ENCODE measurements at places on chromosomes 13 and 19.

- no peak for DNase-seq
Observed at GRCh38 chr13:106859533-106859904, 291.6 kb upstream of the ARGLU1 start.

GRCh38 chr13:98285317-98285716 is 108.2 kb upstream of the RNF113B start:
- no peak for DNase-seq

GRCh38 chr13:109883181-109884180 is 97.1 kb upstream of the IRS2 start:
- DNase-seq: no peak

- DNase-seq: no peak
Observed at GRCh38 chr13:113105032-113105920, at the start of gene F7. TSS of gene F7 (plus strand) at chr13:113105791. CDS start at chr13:113105842, 51 bp downstream.

DNA sequence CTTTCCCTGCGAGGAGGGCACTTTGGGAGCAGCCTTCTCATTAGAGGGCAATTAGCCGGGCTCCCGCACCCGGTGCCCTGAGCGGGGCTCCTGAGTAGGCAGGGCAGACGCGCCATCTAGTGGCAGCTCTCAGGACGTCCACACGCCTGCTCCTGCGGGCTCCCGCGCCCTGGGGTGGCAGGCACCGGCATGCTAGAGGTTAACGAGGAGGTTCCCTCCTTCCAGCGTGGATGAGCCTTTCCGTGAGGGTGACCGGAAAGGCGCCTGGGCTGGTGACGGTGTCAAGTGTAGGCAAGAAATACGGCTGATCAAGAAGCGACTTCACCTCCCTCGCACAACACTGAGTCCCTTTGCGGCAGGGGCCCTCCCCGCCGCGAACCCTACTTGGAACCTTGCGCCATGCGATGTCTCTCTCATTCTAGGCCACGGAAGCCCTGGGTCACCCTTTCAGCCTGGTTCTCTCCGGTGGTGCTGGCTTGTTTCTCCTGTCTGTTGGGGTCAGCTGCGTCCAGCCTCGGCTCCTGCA is 67.7 kb downstream of the ALOX5AP start:
- peak; percentile 85 for DNase-seq

- no peak for DNase-seq
Observed at GRCh38 chr13:33919120-33919519, 101.2 kb downstream of the RFC3 start.

GRCh38 chr13:41995946-41996345 is 35.0 kb upstream of the VWA8 start:
- DNase-seq: peak; percentile 22

GRCh38 chr13:71578048-71578447 is 289.0 kb downstream of the DACH1 start:
- no peak for DNase-seq

DNA sequence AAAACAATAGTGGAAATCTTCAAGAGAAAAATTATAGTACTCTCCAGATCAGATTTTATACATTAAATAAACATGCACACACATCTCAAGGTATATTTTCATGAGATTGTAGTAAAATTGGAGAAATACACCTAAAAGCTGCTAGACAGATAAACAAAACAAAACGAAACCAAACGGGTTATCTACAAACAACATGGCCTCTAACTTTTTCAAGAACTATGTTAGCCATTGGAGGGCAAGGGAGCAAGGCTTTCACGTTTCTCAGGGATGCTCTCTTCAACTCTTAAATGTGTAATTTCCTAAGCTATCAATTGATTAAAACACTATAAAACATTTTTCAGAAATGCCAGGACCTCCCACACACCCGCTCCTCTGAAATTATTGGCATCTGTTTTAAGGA is 1262.4 kb upstream of the PCDH20 start:
- no peak for DNase-seq

DNA sequence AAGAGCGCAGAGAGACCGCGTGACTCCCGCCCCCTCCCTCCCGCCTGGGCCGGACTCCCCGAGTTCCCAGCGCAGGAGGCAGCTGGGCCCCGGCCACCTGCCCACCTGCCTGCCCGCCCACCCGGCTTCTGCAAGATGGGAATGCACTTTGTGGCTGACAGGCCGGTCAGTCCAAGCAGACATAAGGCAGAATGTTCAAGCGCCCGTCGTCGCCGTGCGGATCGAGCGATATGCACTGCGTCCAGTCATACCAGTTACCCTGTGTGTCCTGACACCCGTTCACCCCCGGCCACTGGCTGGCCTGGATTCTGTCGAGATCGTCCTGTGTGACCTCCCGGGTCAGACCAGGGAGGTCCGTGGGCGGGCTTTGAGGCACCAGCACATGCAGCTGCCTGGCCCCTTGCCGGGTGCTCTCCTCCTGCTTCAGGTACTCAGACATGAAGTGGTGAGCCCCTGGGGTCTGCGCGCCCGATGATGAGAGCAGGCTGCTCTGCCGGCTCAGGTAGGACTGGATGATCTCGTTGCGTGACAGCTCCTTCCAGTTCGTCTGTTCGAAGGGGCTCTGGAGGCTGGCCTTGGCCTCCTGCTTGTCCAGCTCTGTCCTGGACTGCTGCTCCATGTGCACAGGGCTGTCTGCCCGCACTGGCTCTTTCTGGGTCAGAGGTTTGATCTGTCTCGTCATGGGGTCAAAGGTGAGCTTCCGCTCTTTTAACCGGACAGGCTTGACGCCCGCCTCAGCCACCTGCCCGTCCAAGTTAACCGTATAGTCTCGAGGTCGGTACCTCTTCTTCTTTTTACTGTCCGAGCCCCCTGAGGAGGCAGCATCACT is 3.9 kb upstream of the SLC35E1 start:
- DNase-seq: no peak

DNA sequence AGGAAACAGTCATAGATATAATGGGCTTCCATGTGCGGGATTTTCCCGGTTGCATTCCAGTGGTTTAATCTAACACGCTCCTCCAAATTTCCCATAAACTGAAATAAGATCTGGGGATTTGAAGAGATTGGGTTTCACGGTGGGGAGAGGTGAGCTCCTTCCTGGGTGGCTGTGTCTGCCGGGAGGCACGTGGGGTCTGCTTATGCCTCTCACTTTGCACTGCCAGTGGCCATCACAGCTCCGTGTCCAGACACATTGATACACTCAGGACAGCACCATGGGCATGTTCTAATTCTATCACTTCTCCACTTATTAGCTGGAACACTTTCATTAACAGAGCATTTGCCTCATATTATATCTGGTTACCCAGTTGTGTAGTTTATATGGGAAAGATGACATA is 73.4 kb downstream of the SOX1 start:
- no peak for DNase-seq

- no peak for DNase-seq
Observed at GRCh38 chr13:113607056-113607888, 22.7 kb downstream of the TFDP1 start.

GRCh38 chr19:19115954-19116353 is 22.3 kb downstream of the TMEM161A start:
- DNase-seq: peak; percentile 42

- DNase-seq: no peak
Observed at GRCh38 chr19:10294368-10294697, 4.6 kb downstream of the ICAM5 start.

DNA sequence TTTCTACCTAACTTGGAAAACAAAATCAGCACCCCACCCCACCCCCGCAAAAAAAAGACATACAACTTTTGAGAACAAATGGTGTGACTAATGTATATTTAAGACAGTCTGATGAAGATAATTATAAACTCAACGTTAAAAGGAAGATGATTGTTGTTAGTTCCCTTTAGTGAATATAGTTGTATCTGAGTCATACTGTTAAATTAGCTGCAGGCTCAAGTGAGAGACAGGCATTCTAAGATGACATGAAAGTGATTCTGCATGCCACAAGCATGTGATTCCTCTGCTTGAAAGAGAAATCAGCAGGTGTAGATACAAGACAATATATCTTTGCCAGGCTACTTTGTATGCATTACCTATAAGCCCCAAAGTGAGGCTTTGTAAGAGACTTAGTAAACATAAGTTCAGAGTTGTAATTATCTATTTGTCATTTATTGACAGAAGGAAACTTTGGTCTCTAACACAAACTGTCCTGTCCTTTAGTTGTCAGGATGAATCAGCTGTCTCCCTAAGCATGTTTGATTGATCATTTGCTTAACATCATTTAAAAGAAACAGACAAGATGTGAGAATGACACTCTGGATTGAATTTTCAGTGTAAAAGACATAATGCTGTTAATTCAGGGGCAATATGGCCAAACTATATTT is 319.4 kb upstream of the HTR2A start:
- no peak for DNase-seq

DNA sequence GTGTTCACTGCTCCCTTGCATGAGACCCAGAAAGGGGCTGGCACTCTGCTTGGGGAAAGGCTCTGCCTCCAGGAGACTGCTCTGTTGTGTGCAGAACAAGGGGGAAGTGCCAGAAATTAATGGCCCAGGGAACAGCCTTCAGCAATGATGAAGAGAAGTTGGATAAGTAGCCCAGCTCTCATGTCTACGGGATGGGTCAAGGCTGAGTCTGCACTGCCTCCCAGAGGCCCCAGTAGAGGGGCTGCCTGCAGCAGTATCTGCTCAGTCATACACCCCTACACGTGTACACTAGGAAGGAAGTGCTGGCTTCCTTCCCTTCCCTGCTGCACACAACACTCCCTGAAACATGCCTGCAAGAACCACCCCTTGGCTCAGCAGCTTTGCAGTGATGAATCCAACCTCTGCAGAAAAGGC is 54.6 kb upstream of the URI1 start:
- DNase-seq: no peak

- DNase-seq: no peak
Observed at GRCh38 chr13:64845110-64845509, 2385.0 kb downstream of the PCDH9 start.

DNA sequence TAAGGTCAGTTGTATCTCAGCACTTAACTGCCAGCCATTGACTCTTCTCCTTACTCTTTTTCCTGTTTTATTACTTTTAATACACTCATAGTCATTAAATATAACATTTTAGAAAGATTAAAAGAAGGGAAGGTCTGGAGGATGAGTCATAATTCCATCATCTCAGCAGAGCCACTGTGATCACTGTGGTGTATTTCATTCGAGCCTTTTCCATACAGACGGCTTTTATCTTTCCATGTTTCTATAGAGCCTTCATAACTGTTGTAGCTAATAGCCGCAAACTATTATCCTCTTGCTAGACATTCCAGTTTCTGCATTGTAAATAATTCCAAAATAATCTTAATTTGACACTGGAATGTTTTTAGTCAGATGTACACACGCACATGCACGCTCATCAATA is 4.7 kb upstream of the FLT1 start:
- DNase-seq: no peak
